ENCODE measurements at places on chromosomes 12 and 14.

DNA sequence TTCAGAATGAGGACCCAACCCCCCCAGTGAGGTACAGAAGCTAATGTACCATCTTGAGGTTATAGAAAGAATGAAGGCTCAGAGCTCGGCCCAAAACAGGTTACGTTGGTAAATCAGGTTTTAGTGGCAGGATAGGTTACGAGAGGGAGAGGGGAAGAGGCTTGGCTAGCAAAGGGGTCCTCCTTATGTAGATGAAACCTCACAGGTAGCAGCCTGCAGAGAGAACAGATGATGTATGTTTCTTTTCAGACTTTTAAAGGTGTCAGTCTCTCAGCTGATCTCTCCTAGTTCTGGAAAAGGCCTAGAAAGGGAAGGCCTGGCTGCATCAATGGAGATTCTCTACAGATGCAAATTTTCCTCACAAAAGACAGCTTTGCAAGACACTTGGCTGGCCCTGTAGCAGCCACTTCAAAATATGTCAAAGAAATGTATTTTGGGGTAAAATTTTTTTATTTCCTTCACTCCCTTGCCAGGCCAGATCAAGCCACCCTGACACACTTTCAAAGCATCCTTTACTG lies 71.7 kb upstream of the CPSF6 start:
- no peak for DNase-seq

- DNase-seq, result no peak
These were observed 5.1 kb downstream of the LHX5 start for GRCh38 chr12:113466454-113467141.

DNA sequence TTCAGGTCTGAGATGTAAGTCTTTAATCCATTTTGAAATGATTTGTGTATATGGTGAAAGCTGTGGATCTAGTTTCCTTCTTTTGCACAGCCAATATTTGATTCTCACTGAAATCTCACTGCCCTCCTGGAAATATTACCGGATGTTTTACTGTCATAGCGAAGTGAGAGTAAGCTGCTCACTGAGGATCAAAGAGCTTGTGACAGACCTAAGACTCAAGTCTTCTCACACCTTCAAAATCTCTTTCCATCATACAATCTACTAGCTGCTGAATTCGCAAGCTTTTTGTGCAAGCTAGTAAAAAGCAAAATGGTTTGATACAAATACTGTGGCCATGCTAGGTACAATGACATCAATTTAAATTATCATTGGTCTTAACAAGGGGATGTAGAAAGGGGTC lies 3.9 kb downstream of the LRRK2 start:
- DNase-seq, result no peak

- DNase-seq, result no peak
These were observed 1.1 kb downstream of the PHLDA1 start for GRCh38 chr12:76030341-76031080.

- no peak for DNase-seq
These were observed 40.8 kb downstream of the NDUFA12 start for GRCh38 chr12:94962670-94963069.

DNA sequence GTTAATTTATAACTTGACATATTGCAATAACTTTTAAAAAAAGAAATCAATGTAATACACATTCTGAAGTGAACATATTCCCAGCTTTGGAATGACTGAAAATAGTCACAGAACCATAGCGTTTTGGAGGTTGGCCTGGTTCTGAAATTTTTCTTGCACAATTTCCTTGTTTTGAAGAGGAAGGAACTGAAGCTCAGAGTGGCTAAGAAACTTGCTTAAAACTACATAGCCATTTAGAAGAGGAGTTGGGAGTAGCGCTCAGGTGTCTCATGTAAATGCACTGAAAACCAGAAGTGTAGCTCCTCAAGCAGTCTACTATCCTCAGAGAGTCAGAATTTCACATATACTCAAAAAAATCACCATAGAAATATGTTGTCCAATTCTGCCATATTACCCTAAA lies 41.2 kb downstream of the SLC38A1 start:
- DNase-seq, result no peak

DNA sequence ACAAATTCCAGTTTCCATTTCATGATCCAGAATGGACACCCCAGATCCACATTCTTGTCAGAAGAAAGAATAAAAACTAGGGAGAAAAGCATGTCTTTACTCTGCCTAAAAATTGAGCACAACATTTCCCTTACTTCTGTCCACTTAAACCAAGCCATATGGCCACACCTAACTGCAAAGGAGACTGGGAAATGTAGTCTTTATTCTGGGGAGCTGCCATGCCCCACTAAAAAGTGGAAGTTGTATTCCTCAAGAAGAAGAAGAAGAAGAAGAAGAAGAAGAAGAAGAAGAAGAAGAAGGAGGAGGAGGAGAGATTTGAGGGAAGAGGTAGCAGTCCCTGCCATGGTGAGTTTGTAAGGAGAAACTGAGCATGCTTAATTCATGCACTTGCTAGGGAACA lies 84.5 kb downstream of the GPR65 start:
- DNase-seq, result no peak
